ENCODE measurements at places on chromosomes 7 and 10. TPM values are rescaled to one million over a fixed set of nuclear protein-coding genes. Genes with fewer than 3 reads are reported as not detected.

DNA sequence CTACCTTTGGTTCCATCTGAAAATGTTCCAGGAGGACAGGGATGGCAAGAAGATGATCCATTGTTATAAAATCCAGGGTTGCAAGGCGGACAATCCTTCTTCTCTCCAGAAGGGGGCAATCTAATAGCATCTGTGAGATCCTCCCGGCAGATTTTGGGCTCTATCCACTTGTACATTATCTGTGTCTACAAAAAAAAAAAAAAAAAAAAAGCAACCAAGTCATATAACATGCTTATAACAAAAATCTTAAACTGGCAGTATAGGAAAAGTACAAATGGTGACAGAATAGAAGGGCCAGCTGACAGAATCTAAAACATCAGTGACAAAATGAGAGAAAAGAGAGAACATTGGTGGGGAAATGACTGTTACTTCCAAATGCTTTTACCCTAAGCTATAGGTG, 132.7 kb downstream of the ELAPOR2 start:
- DNase-seq: peak; percentile 85

Gene LRRC18
- not detected for total RNA-seq

Gene BNIP3
- 423 TPM for total RNA-seq

DNA sequence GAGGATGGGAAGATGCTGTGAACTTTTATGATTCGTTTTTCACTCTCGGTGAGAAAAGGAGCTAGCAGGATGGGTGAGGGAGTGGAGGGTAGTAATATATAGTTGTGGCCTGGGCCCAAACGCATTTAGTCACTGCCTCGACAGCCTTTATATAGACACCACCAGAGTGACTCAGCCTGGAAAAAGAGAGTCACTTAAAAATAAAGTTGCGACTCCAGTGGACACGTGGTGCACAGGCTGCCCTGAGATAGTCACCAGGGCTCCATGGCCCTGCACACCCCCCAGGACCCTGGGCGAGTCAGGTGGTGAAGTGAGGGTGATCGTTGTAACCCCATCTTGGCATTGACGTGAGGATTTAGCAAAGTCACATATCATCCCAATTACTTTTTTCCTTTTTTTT, 106.7 kb downstream of the CUX1 start:
- peak; percentile 96 for DNase-seq

Gene IFIT1
- total RNA-seq: 15.2 TPM

- no peak for DNase-seq
Measured at GRCh38 chr7:18566829-18567228, 71.3 kb downstream of the HDAC9 start.

GRCh38 chr10:124768791-124769190, 22.9 kb downstream of the EEF1AKMT2 start:
- DNase-seq: no peak

- no peak for DNase-seq
Measured at GRCh38 chr10:35226507-35226906, 99.9 kb downstream of the CREM start.

DNA sequence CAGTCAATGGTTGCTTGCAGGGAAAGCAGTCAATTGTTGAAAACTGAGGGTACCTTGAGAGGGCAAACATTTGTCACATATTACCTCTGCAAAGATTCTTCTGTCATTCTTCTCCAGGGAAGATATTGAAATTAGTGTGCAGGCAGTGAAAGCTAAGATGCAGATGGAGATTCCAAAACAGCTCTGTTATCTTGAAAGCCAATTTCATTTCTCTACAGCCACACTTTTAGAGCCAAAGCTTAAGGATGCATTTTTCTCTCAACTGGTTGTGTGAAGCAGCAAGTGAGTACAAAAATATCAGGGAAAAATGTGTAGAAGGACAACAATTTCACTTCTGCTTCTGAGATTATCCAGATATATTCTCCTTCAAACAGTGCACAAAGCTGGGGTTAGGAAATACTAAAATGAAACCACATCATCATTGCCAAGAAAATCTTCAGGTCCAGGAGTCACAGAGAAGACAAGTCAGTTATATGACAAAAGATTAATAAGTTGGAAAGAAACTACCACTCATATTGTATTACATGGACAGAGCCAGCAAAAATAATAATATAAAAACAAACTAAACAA, 16.3 kb downstream of the SGMS1 start:
- DNase-seq: no peak

Gene CH25H
- 34.9 TPM for total RNA-seq

GRCh38 chr7:149750122-149750845, 23.1 kb downstream of the ZNF467 start:
- DNase-seq: no peak

DNA sequence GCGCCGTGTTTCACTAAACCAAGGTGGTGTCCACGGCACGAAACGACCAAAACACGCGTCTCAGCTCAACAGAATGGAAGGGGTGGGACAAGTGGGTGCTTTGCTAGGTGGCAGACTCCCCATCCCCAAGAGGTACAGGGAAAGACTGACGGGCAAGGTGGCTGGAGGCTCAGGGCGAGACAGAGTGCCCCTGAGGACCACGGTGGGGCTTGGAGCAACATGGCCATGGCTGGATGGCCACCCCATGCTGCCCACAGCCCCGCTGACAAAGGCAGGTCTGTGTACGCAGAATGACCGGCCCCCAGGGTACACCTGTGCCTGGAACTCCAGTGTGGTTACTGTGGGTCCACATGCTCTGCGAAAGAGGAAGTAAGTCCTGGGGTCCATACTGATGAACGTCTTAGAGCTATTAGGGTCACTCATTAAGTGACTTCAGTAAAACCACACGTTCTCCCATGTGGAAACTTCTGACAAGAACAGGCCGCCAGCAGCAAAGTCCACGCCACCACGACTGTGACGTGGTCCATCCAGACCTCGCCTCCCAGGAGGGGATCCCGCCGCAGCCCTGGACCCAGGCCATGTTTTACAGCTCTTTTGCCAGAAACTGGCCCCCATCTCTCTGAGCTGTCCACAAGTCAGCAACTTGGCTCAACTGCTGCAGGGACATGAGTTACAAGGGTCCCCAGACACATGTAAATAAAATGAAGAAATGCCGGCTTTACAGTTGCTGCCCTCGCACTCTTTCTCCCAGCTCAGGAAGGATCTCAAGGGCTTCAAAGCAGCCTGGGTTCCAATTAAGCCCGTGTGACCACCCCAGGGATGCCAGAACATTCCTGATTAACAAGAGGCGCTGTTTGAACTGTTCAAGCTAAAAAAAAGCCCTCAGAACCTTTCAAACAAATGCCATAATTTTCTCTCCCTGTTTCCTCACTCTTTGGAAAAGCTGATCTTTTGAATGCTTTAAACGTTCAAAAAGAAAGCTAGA, 66.8 kb downstream of the MAD1L1 start:
- DNase-seq: no peak

Gene CNTNAP2
- total RNA-seq: not detected

GRCh38 chr10:11687357-11687771, 54.8 kb upstream of the ECHDC3 start:
- no peak for DNase-seq

Gene FRMD4A
- 17.5 TPM for total RNA-seq

Gene GRK5
- 16.4 TPM for total RNA-seq

Gene AGMO
- total RNA-seq: not detected
